ENCODE measurements at places on chromosomes 3 and 15.

GRCh38 chr15:31340592-31340991, 14.0 kb downstream of the KLF13 start:
- DNase-seq = no peak

DNA sequence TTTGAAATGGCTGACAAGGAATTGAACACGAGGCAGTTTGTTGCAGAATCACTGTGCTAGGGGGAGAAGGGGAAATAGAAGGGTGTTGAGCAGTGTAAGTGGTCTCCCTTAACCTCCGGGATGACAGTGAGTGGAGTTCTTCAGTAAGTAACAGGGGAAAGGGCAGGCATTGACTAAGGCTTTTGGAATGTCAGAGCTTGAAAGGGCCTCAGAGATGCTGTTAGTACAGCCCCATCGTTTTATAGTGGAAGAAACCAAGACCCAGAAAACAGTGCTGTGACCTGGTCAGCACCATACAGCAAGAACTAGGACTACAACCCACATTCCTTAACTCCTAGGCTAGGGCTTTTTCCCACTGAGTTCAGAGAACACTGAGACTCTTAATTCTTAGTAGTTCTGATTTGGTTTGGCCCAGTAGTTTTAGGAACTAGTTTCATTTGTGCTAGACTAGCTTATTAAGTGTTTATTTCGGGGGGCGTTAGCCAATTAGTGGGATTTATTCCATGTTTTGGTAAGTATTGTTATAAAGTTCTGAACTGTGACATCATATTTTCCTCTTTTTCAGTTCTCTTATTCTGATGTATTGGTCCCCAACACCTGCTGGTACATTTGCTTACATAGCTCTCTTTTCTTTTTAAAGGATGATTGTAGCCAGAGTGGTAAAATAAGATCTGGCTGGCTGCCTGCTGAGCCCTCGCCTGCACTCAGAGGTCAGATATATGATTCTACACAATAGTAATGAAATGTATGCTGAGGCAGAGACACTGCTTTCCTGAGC, 34.2 kb downstream of the RAB11A start:
- no peak for DNase-seq

GRCh38 chr3:22861426-22861825, 341.7 kb upstream of the UBE2E2 start:
- no peak for DNase-seq

- DNase-seq = no peak
Measured at GRCh38 chr3:164417955-164418354, 660.3 kb downstream of the SI start.

GRCh38 chr3:70557976-70558375, 245.5 kb upstream of the MDFIC2 start:
- peak; percentile 60 for DNase-seq

DNA sequence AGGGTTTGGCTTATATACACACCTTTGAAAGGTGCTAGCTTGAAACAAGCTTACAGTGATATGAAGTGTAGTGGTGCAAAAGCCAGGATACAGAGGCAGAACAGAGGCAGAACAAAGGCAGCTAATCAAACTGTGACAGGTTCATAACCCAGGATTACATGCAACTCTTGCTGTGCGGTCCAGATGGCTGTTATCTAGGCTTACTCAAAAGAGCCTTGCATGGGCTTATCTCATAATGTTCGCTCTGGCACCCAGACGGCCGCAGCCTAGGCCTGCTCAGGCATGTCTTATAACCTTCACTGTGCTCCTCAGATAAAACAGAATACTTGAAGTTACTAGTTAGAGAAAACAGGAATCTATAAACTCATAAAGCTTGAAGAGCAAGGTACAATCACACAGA, 22.8 kb upstream of the NOX5 start:
- DNase-seq = peak; percentile 98

GRCh38 chr15:42060477-42060763, 33.9 kb downstream of the PLA2G4D start:
- DNase-seq = no peak

- DNase-seq = no peak
Measured at GRCh38 chr3:183038221-183038620, 57.9 kb upstream of the DCUN1D1 start.

Measured in hematopoietic multipotent progenitor cell treated with erythropoietin and hydrocortisone succinate and interleukin-3 and kit ligand, for 6 days (in vitro differentiated cells).